ENCODE measurements at places on chromosomes 12 and 14.

DNA sequence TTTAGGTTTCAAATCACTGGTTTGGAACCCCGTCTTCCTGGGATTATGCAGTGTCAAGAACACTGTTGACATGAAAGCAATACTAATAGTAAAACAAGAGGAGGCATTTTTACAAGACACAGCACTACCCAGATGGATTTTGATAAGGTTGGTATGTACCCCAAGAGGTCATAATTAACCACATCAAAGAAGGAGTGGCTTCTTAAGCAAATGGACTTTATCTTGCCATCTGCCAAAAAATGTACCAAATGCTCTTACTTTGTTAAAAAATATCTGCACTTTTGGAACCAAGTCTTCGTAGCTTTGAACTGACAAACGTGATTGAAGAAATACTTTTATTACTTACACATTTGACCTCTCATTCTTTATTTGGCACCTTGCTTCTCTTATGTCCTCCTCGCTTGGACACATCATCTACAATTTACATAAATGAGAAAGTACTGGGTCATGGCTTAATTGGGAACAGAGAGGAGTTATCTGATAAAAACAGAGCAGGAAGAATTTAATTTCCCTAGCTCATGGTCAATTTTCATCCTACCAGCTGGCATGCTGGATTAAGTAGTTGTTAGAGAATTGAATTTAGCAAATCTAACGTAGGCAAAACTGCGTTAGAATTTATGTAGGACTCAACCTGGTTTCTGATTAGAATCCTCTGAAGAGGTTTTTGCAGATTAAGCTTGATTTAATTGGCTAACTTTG is 54.5 kb upstream of the PRICKLE1 start:
- no peak for DNase-seq

DNA sequence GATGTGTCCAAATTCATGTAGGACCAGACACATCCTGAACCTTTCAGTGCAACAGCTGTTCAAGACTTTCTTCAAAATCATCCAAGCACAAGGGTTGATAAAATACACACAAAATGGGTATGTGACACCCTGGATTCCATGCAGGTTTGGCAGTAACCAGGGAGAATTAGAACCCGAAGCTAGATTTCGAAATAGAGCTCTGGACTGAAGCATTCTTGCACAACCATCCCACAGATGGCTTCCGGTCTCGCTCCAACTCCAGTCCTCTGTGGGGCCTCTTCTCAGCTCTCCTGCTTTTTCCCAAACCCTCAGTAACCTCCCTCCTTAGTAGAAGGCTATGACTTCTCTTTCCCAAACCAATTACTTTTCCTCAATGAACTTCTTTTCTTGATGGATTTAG is 171.3 kb downstream of the TTC7B start:
- no peak for DNase-seq

DNA sequence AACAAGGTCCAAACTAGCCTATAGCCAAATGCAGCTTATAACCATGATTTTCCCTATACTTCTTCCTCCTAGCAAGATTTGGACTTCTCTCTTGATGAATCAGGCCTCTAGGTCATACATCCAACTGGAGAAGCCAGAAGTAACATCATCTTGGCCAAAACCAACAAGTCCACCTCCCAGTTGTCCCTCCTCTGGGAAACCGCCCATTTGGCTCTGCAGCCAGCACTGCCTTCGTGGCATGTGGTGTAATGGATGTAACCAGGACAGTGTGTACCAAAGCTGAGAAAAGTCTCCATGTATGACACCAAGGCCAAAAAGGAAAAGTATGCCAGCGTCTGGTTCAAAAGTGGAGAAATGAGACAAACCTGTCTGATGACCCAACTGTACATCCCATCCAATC is 59.3 kb upstream of the VASH1 start:
- DNase-seq: no peak

DNA sequence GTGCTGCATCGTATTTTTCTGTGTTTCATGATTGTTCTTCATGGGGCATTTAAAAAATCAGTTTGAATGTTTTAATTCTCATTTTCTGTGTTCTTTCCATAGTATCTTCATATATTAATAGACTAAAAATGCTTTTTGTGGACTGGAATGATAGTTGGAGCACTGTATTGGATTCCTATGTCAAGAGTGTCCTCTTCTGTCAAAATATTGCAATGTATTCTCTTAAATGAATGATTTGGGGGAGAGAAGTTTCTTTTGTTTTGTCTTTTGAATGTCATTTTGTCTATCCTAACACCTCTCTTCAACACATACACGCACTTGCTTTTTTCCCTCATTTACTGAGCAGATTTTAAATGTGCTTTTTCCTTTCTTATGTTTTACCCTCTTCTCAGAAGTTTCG is 4.7 kb upstream of the EIF2S3B start:
- no peak for DNase-seq

GRCh38 chr12:104280717-104281458 is 22.7 kb upstream of the EID3 start:
- DNase-seq: no peak

DNA sequence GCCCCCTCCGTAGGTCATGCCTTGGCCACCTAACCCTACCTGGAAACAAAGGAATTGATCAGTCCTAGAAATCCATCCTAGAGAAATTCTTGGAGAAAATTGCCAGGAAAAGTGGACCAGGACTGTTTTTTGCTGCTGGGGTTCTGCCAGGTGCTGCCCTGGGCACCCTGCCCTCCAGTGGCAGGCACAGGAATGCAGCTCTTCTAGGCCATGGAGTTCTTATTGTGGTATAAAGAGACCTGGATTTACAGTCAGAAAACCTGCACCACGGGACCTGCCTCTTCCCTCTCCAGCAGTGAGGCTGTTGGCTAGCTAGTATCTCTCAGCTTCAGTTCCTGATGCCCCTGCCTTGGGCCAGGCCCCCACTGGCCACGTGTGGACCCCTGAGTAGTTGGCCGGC is 59.7 kb downstream of the SLC24A4 start:
- DNase-seq: no peak

DNA sequence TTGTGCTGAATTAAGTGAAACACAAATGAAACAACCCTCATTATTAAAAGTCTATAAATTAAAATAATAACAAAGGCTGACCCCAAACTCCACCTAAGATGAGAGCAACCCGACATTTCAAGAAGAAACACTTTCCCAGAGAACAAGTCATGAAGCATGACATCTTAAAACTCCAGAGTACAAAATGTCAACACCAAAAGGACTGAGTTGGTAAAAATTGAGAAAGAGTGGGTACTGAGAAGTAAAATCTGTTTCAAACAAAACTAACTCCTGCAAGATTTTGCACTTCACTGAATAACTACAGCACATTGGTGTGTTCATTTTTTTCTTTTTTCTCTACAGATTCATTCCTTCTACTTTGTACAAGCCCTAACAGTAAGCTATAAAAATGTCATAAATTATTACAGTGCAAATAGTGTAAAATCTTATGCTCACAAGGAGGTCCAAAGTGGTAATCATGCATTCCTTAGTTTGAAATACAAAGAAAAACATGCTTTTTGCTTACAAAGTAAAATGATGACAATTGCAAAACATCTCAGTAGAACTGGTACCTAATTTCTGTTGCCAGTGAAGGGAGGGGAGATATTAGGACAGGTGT is 31.8 kb downstream of the SLC35F4 start:
- no peak for DNase-seq

DNA sequence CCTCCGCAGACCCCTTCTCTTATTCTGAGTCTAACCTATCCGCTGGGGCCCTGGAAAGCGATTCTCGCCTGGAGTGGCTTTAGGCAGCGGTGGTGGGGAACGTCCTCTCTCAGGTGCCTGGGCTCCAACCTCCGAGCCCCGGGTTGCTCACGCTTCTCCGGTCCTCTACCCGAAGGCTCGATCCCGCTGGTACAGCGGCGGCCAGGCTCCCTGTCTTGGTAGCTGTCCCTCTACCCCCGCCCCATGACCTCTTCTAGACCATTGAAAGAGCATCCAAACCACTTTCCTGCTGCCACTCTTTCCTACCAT is 505 bp upstream of the HEBP1 start:
- DNase-seq: no peak

GRCh38 chr14:69797573-69798338 is 715 bp upstream of the SLC10A1 start:
- DNase-seq: no peak

DNA sequence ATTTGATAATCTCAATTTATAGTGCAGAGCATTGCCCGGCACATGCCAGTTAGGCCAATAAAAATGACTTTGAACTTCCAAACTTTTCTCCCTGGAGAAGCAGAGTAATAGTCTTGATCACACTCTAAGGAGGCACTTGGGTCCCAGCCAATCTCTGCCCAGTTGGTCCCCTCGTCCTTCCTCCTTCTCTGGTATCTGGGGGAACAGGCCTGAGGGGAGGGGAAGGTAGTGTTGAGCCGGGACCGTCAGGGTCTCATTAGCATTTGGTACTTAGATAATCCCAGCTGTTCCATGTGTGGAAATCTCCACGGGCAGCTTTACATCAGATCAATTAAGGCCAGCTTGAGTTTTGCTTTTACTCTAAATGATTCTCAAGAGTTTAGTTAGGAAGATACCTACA is 70.1 kb downstream of the ZNF641 start:
- DNase-seq: no peak

DNA sequence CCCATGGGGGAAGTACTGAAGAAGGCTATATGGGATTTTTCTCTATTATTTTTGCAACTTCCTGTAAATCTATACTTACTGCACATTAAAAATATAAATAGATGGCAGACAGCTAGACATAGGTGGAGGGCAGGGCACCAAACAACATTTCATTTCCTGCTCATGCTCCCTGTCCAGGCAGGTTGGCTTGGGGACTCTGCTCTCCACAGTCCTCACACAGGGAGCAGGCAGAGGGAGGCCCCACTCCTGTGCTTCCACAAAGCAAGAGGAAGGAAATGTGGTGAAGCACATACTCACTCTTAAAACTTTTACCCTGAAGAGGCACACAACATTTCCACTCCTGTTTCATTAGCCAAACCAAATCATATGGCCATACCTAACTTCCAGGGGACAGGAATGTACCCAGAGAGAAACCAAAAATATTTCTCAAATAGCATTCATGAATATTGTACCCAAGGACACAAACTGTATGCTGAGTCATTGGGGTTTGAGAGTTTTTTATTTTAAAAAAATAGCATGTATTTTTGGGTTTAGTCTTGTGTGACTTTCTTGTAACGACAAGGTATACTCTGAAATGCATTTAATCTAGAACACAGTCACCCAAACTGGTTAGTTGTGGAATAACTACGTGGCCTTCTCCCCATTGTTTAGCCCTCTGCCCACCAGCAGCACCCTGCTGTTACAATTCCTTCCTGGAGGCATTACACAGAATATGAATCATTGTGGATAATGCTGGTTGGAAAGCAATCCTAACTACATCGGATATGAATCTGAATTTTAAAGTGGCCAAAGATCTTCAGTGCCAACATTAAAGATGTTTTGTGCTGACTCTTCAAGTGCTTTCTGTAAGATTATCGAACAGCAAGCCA is 40.9 kb downstream of the RTN1 start:
- DNase-seq: no peak

GRCh38 chr14:35420036-35420811 is 15.7 kb upstream of the NFKBIA start:
- DNase-seq: no peak

DNA sequence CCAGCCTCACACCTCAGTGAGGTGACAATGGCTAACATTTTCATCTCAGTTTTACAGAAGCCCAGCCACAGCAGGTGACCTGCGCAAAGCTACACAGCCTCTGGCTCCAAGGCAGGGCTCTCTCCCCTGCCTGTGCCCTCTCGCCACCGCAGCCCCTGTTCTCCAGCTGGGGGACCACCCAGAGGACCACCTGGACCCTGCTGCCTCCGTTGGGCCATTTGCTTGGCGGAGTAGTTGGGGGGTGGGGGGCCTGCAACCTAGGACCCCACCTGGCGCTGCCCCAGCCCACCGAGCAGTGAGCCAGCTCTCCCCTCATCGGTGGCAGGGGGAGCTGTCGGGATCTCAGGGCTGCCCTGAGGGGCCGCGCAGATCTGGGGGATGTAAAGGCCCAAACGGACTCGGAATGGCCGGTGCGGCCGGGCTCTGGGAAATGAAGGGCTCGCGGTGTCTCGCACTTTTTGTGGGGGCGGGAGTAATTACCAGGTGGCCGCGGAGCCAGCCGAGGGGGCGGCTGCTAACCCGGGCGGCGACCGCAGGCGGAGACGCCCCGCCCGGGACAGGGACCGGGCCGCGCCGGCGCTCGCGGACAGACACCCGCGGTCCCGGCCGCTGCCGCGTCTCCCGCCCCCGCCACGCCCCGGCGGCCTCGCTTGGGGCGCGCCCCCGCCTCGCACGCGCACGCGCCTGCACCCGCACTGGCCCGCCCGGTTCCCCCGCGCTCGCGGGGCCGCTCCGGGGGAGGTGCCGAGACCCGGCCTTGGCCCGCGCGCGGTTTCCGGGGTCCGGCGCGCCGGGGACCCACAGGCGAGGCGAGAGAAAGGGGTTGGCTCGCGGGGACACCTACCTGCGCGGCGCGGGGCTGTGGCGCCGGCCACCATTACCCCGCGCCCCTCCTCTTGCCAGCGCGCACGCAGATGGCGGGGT is 8.6 kb upstream of the GPR68 start:
- peak; percentile 64 for DNase-seq

- no peak for DNase-seq
Measured at GRCh38 chr14:51463461-51463860, 188.2 kb upstream of the FRMD6 start.

- no peak for DNase-seq
Measured at GRCh38 chr14:93090826-93091555, 24.7 kb downstream of the ITPK1 start.

DNA sequence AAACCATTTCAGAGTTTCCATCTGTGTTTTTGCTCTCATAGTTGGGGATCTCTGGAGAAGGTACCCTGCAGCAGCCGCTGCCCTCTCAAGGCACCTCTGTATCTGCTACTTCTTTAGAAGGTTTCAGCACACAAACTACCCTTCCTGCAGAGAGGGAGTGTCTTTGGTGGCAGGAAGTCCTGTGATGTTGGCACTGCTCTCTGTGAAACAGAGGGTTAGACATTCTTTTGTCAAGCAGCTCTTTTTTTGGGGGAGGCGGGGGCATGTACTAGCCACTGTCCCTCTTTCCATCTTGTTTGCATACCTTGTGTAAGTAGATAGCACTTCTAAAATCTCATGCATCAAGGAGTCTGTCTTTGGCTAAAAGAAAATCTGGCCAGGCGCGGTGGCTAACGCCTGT is 352.6 kb downstream of the BMP4 start:
- DNase-seq: no peak

DNA sequence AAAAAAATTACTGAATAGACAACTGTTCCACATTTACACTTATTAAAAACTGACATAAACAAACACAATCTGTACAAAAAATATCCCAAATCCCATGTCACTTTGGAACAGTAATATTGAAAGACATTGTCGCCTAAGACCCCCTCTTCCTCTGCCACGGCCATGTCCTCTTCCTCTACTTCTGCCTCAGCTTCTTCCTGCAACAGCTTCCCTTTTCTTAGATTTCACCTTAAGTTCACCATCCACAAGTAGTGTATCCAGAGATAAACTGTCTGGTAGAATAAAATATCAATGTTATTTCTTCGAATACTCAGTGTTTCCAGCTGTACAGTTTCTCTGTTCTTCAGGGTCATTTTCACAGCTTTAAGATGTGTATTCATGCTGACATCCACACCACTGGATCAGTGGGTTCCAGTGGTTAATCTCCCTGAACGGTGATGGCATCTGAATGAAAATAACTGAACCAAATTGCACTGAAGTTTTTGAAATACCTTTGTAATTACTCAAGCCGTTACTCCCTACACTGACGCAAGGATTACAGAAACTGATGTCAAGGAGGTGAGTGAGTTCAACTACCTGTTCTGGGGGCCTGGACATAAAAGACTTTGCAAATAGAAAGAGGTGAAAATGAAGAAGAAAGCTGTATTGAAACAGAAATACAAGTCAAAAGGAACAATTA is 208.5 kb downstream of the C12orf50 start:
- no peak for DNase-seq

GRCh38 chr12:50572287-50572686 is 67.5 kb downstream of the DIP2B start:
- DNase-seq: no peak

GRCh38 chr12:63897931-63898330 is 53.4 kb downstream of the SRGAP1 start:
- no peak for DNase-seq

Measured in activated CD4-positive, alpha-beta T cell treated with anti-CD3 and anti-CD28 coated beads, Interleukin-10, Interleukin-2, amounts not matched to agents 100 ng/mL and 50 ng/mL, durations not matched to agents 16 hours and 8 hours (primary cell).